ENCODE measurements at places on chromosomes 12 and 14. TPM values are rescaled to one million over a fixed set of nuclear protein-coding genes. Genes with fewer than 3 reads are reported as not detected.

CLEC1B gene
- not detected for total RNA-seq

MTHFD1 gene
- 168 TPM for total RNA-seq

TRIM9 gene
- total RNA-seq: 0.22 TPM

CLEC7A gene
- 0.83 TPM for total RNA-seq

IL22 gene
- total RNA-seq: 4.1 TPM
